ENCODE measurements at places on chromosomes 12 and 14.

- H3K4me1 ChIP-seq, result peaks cover 3% of the 10 kb centered on the region
- no peak for DNase-seq
- no peak overlapping the region for H3K4me3 ChIP-seq
- H3K36me3 ChIP-seq, result 0 out of 2 replicates have a peak, but pooled peaks cover 4% of the 10 kb centered on the region
- H3K27ac ChIP-seq, result no peak overlapping the region
- H3K27me3 ChIP-seq, result no peaks in the 10 kb centered on the region
Measured at GRCh38 chr12:98737322-98737712, 92.2 kb downstream of the APAF1 start.

GRCh38 chr12:20731274-20731673, 36.1 kb downstream of the SLCO1C1 start:
- no peak for DNase-seq
- no peaks in the 10 kb centered on the region for H3K36me3 ChIP-seq
- H3K27ac ChIP-seq, result no peak overlapping the region
- no peak overlapping the region for H3K4me3 ChIP-seq
- no peaks in the 10 kb centered on the region for H3K27me3 ChIP-seq

DNA sequence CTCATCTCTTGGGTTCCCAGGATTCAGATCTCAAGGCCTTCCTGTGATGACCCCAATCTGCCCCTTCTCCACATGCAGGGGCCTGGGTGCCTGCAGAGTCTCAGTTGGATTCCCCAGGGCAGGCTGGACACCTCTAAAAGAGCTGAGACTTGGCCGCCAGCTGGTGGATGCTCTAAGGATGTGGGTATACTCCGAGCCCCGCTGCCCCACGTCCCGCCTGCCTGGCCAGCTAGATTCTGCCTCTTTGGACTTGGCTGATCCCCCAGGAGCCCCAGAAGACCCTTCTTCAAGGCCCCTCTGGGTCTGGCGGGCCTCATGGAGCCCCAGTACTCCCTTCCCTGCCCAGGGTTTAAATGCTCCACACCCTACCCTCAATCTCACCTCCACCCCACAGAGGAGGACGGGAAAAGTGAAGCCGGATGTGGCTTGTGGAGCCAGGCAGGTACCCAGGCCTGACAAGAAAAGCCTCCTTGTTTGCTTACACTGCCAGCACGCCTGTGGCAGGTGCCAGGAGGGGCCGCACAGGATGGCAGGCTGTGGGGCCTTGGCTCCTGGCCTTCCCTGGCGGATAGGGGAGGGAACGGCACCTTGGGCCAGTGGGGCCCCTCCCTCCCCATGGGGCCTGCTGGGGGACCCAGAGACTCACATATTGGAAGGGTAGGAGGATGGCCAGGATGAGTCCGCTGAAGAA, 15.1 kb downstream of the FAIM2 start:
- H3K27ac ChIP-seq, result no peak overlapping the region
- H3K4me1 ChIP-seq, result peaks cover 6% of the 10 kb centered on the region
- no peak overlapping the region for H3K4me3 ChIP-seq
- no peaks in the 10 kb centered on the region for H3K36me3 ChIP-seq
- no peaks in the 10 kb centered on the region for H3K27me3 ChIP-seq
- DNase-seq, result no peak

DNA sequence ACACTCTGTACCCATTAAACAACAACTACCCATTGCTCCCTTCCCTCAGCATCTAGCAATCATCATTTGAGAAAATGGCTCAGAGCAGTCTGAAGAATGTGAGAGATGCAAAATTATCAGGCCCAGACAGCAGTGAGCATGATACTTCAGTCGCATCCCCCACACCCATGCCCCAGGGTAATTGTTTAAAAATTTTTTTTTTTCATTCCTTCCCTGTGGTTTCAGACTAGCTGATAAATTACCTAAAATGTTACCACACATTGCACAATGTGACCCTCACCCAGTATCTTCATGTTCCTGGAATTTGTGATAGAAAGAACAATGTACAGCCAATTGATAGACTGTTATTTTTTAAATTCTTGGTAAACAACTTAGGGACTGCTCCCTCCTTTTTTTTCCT, 11.3 kb upstream of the USP15 start:
- DNase-seq, result no peak
- no peak overlapping the region for H3K4me3 ChIP-seq
- H3K27ac ChIP-seq, result no peak overlapping the region

GRCh38 chr14:22218728-22219127, 370.3 kb downstream of the DAD1 start:
- H3K36me3 ChIP-seq, result peaks cover 2% of the 10 kb centered on the region
- H3K27me3 ChIP-seq, result no peaks in the 10 kb centered on the region
- H3K27ac ChIP-seq, result no peak overlapping the region
- no peaks in the 10 kb centered on the region for H3K4me1 ChIP-seq
- H3K4me3 ChIP-seq, result no peak overlapping the region
- no peak for DNase-seq

DNA sequence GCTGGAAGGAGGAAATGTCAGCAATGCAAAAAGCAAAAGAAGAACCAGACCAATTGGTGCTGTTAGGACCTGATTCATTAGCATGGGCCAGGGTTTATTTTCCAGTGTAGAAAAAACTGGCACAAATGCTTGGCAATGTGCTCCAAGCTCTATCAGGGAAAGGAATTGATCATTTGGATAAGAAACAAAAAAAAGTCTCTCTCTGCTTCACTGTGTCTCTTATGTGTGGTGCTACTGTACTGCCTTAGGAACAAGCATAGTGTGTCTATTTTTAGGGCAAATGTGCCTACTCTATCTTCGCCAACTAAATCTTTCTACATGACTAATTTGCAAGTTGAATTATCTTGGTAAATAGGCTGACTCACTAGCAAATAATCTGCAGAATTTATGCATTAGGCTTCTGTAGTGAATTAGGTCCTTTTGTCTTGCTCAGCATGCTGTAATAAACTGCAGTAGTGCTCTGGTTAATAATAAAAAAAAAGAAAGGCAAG, 236.7 kb downstream of the MDGA2 start:
- H3K27ac ChIP-seq, result peak overlapping the region; percentile 16
- H3K4me1 ChIP-seq, result peaks cover 8% of the 10 kb centered on the region
- H3K36me3 ChIP-seq, result no peaks in the 10 kb centered on the region
- H3K4me3 ChIP-seq, result no peak overlapping the region

- H3K27me3 ChIP-seq, result no peaks in the 10 kb centered on the region
- H3K4me3 ChIP-seq, result no peak overlapping the region
- no peak for DNase-seq
- H3K36me3 ChIP-seq, result no peaks in the 10 kb centered on the region
Measured at GRCh38 chr14:79564371-79564770, 646.9 kb downstream of the DIO2 start.

- no peaks in the 10 kb centered on the region for H3K4me1 ChIP-seq
- H3K36me3 ChIP-seq, result no peaks in the 10 kb centered on the region
- H3K27me3 ChIP-seq, result no peaks in the 10 kb centered on the region
- H3K27ac ChIP-seq, result no peak overlapping the region
- peak; percentile 4 for DNase-seq
Measured at GRCh38 chr14:96166461-96167223, 38.0 kb upstream of the BDKRB2 start.

- no peak overlapping the region for H3K27ac ChIP-seq
- H3K4me1 ChIP-seq, result no peaks in the 10 kb centered on the region
- H3K27me3 ChIP-seq, result peaks cover 99% of the 10 kb centered on the region
- H3K36me3 ChIP-seq, result no peaks in the 10 kb centered on the region
- DNase-seq, result no peak
Measured at GRCh38 chr12:53994009-53994263, 6.0 kb upstream of the HOXC9 start.

DNA sequence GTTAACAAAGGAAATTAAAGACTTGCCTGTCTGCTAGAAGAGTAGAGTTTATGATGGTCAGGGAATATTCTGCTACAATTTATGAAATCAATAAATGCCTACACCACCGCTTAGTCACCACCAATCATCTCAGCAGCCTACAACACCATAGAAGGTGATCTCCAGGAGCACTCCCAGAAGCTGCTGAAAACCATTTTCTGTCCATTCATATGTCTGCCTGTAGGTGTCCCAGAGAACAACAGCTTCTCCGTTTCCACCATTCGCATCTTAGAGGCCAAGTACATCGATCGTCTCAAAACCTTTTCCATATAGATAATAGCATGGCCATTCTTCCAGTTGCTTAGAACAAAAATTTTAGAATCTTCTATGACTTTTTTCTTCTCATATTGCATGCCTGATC, 303.4 kb downstream of the KCNC2 start:
- no peaks in the 10 kb centered on the region for H3K36me3 ChIP-seq
- no peak for DNase-seq
- H3K4me1 ChIP-seq, result no peaks in the 10 kb centered on the region
- H3K27me3 ChIP-seq, result no peaks in the 10 kb centered on the region
- H3K4me3 ChIP-seq, result no peak overlapping the region

DNA sequence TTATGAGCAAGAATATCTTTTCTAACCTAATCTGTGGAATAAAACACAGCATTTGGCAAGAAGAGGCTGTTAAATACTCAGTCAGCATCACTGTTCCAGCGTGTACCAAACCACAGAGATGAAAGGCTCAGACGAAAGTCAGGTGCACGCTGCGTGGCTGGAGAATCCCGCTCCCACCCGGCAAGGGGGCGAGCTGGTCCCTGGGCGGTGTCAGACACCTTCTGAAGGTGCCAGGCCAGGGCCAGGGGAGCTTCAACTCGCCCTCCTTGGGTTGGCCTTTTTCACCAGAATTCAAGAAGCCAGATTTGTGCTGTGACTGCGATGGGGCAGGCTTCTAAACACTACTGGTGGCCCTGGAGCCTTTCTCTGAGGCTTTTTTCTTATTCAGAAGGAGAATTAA, 73.1 kb downstream of the WDR20 start:
- H3K36me3 ChIP-seq, result peaks cover 13% of the 10 kb centered on the region
- no peaks in the 10 kb centered on the region for H3K27me3 ChIP-seq
- H3K4me1 ChIP-seq, result no peaks in the 10 kb centered on the region
- no peak for DNase-seq
- no peak overlapping the region for H3K4me3 ChIP-seq

GRCh38 chr12:87349681-87350080, 679.5 kb downstream of the C12orf50 start:
- no peaks in the 10 kb centered on the region for H3K27me3 ChIP-seq
- no peak for DNase-seq
- no peak overlapping the region for H3K27ac ChIP-seq

- H3K4me1 ChIP-seq, result peaks cover 11% of the 10 kb centered on the region
- H3K36me3 ChIP-seq, result 0 out of 2 replicates have a peak, but pooled peaks cover 2% of the 10 kb centered on the region
- peak overlapping the region; percentile 67 for H3K4me3 ChIP-seq
Measured at GRCh38 chr14:23121361-23121771, 2.3 kb upstream of the CEBPE start.

DNA sequence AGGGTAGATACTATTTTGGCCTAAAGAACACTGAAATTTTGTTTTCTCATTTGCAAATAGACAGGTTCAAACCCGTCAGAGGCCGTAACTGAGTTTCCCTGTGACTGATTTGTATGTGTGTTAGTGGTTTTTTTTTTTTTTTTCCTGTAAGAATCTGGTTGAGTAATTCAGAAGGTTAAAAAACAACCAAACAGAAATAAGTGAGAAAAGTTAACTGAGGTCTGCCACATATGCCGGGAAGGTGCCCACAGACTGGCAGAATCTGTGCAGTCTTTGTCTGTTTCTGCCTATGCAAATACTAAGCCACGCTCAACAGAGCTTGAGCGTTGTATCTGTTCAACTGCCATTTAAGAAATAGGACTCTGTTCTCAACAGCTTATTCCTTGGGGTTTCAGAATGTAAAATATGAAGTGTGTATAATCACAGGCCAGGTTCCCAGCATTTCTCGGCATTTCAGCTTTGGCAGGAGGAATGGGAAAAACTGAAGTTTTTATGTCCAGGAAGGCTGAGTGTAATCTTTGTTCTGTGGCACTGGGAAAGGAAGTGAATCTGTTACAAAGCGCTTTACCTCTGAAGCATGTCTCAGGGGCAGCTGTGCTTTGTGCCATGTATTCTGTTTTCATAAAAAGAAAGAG, 181.9 kb downstream of the PRKCH start:
- peak overlapping the region; percentile 91 for H3K27ac ChIP-seq
- no peaks in the 10 kb centered on the region for H3K36me3 ChIP-seq
- H3K4me1 ChIP-seq, result peaks cover 23% of the 10 kb centered on the region
- H3K4me3 ChIP-seq, result no peak overlapping the region
- H3K27me3 ChIP-seq, result no peaks in the 10 kb centered on the region

DNA sequence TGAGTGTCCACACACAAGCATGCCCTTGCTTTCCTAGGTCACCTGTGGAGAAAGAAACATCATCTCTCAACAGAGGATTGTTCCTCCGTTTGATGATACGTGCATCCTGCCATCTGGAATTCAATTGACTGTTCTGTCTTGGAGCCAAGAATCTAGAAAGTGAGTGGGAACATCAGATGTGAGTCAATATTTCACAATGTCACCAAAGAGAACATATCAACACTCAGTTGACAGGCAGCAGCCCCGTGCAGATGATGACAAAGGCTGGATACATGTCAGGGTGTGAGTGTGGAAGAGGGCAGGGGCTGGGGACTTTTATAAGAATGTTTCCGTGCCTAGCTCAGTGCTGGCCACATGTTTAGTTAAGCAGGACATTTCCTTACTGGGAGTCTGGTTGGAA, 76.1 kb downstream of the TBC1D30 start:
- no peaks in the 10 kb centered on the region for H3K4me1 ChIP-seq
- H3K27ac ChIP-seq, result no peak overlapping the region
- H3K27me3 ChIP-seq, result no peaks in the 10 kb centered on the region
- H3K36me3 ChIP-seq, result no peaks in the 10 kb centered on the region

GRCh38 chr14:96039633-96040311, 610 bp downstream of the C14orf132 start:
- peaks cover 3% of the 10 kb centered on the region for H3K4me1 ChIP-seq
- peak; percentile 61 for DNase-seq
- no peak overlapping the region for H3K27ac ChIP-seq

DNA sequence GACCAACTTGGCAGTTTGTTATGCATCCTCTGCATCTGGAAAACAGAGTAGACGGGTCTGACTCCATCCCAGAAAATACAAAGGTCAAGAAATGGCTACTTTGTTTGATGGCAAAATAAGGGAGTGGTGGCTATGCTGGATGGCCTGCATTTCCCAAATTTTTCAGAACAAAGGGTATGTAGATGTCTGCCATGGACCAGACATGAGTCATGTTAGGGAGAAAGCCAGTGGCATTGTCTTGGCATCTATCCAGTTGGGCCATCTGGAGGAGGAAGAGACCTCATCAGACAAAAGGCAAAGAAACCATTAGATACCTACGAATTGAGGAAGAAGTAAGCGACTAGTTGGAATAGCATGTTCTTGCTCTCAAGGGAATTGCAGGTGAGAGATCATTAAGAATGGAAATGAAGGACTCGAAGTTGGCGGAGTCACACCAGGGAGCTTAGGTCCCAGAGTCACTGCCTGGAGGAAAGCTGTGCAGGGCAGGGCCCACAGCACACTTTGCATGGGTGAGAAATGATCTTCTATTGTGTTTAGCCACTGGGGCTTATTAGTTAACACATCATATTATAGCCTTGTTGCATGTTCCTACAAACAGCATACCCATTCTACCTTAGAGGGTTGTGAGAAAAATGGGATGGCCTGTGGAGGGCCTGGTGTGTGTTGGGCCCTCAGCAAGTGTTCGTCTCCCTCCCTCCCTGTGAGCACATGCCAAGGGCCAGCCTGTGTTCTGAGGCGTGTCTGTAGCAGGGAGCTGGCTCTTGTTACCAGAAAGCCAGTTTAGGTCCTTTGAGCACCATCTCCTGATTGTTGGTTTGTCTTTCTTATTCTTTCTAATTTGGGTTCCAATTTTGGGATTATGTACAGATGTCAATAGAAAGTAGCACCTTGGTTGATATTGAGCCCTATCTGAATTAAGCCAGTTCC, 119.4 kb downstream of the KTN1 start:
- H3K4me3 ChIP-seq, result no peak overlapping the region
- peaks cover 4% of the 10 kb centered on the region for H3K36me3 ChIP-seq
- no peaks in the 10 kb centered on the region for H3K27me3 ChIP-seq
- peak; percentile 46 for DNase-seq
- H3K27ac ChIP-seq, result no peak overlapping the region

- DNase-seq, result no peak
- peaks cover 8% of the 10 kb centered on the region for H3K4me1 ChIP-seq
Measured at GRCh38 chr12:79681008-79681590, 9.7 kb downstream of the PAWR start.
